CD4-positive, alpha-beta T cell treated with Interferon gamma for 1 hour (primary cell): ENCODE measurements at places on chromosomes 1 and 21.
A peak's percentile ranks its signal among the peaks of the same experiment; 100 is the strongest.

DNA sequence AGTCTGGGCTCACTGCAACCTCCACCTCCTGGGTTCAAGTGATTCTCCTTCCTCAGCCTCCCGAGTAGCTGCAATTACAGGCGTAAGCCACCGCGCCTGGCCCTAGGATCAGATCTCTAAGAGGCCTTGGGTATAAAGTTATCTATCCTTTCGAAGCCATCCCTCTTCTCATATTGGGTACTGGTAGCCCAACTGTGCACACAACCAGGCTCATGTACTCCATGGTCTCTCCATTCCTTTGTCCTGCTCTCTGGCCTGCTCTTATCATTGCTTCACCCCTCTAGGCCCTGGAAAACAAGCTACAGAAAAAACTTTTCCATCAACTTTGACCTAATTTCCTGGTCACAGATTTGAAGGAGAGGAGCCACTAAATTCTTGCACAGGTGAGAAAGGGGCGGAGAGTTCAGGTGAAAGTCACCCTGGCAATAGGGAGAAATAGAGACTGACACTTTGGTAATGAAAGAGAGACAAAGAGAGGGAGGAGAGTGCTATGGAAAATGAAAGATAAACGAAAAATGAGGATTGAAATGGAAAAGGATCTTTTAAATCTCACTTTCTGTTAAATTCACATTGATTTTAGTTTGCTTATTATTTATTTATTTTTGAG is 6.0 kb downstream of the TXNIP start:
- DNase-seq: no peak

- DNase-seq: no peak
These were observed 12.3 kb downstream of the IKBKE start for GRCh38 chr1:206482611-206483010.

DNA sequence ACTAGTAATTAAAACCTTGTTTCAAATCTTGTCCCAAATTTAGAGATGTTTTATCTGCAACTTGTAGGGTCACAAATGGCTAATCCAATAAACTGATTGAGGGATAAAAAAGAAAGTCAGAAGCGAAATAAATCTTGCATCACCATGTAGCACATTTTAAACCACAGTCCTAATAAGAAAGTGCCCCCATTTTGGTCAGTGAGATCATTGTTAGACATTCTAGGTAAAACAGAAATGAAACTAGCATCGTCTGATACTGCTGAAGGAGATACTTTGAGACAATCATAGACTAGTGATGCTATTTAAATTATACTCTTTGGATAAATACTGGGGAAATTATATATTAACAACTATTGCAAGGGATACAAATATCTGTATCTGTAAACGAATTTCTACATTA is 247.9 kb downstream of the AMY1C start:
- DNase-seq: no peak

GRCh38 chr1:210104103-210104502 is 128.5 kb upstream of the SERTAD4 start:
- no peak for DNase-seq

- no peak for DNase-seq
These were observed 7.4 kb downstream of the AZIN2 start for GRCh38 chr1:33088119-33088906.

GRCh38 chr1:154749078-154749760 is 120.9 kb downstream of the KCNN3 start:
- no peak for DNase-seq

DNA sequence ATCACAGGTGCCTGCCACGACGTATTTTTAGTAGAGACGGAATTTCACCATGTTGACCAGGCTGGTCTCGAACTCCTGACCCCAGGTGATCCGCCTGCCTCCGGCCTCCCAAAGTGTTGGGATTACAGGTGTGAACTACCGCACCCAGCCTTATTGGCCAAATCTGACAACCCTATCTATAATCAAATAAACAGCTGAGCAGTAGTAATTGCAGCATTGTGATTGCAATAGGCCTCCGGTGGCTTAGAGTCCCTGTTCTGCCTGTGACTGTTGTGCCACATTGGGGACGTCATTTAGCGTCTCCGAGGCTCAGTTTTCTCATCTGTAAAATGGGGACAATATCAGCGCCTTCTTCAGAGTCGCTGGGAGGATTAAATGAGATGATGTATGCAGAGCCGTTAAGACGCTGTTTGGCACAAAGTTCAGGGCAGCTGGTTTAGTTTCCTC is 569 bp upstream of the CAPN2 start:
- DNase-seq: no peak

GRCh38 chr1:2345297-2346075 is 45.9 kb downstream of the MORN1 start:
- no peak for DNase-seq

GRCh38 chr1:7940745-7941436 is at the start of gene TNFRSF9:
Gene TNFRSF9 (minus strand): TSS chr1:7940839. CDS start chr1:7939994, 845 bp downstream.
- peak; percentile 67 for DNase-seq

DNA sequence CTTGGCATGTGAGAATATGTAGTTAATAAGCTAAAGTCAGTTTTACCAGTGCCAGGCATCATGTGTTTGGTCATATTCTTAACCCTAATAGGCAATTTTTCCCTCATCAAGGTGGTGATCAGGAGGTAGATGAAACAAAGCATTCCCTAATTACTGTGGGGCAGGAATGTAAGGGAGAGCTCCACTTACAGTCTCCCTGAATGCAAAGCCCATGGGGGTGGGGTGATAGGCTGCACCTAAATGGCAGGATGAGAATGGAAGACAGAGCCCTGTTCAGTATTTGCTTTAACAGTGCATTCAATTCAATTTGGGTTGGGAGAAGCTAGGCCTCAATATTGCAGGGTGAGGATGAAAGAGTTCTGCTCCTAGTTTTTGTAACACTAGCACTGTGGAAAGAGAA is 23.4 kb downstream of the ZNF678 start:
- DNase-seq: no peak

DNA sequence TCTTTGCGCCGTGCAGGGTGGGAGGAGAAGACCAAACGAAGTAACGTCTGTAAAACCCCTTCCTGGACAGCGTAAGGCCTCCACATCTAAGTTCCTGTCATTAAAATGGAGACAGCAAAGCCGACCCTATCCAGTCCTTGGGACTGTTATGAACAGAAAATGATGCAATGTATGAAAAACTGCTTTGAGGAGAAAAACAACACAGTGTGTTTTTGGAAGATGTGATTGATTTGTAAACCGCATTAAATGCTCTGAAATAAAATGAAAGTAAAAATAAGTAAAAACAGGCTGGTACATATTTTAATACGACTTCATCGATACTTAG is 827 bp upstream of the URB1 start:
- no peak for DNase-seq

DNA sequence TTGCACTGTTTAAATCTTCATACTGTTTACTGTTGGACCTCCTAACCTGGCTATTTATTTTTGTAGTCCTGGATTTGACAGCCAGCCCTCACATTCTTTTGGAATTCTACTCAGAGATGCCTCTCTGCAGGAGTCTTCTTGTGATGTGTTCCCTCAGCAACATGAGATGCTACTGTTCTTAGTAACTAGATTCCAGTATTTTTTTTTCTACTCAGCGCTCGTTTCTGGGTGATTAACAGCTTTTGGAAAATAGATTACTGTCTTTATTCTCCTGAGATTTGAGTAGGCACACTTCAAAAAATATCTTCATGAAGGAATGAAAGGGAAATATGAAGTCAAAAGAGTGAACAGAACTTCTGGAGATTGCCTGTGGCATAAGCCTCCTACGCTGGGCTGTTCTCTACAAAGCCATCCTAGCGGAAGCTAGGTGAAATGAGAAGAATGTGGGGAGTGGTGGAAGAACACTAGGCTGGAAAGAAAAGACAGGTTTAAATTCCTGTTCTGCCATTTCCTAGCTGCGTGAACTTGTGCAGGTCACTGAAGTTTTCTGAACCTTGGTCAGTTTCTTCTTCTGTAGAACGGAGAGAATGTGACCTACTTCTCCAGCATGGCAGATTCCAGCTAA is 75.9 kb downstream of the LRRC8C start:
- no peak for DNase-seq

GRCh38 chr21:44514218-44514520 is 25.8 kb downstream of the KRTAP10-1 start:
- DNase-seq: no peak

DNA sequence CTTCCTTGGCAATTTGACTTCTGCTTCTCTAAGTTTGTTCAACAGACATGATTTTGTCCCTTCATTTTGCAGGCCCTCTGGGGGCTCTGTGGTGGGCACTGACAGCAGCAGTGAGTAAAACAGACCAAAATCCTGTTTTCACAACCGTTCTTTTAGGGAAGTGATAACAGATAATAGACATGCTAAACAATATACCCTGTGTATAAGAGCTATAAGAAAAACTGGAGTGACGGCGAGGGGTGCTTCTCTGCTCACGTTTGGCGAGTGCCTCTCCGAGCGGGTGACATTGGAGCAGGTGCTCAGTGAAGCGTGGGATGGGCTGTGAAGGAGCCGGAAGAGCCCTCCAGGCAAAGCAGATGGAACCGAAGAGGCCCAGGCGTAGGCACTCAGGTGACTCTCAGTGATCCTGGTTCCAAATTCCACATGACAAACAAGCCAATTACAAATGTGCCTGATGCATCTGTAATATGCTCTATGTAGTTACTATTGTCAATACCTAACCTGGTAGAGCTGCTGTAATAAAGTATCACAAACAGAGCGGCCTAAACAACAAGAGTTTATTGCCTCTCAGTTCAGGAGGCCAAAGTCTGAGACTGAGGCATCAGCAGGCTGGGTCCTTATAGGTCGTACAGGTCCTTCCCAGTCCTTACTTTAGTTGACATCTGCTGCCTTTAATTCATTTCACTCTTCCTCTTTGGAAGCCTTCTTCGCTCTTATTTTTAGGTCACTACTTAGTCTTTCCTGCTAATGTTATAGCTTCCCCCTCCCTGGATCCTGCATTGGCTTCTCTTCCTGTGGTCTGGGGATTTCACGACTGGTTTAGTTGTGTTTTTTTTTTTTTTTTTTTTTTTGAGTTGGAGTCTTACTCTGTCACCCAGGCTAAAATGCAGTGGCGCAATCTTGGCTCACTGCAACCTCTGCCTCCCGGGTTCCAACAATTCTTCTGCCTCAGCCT is 20.1 kb downstream of the OR2B11 start:
- no peak for DNase-seq

DNA sequence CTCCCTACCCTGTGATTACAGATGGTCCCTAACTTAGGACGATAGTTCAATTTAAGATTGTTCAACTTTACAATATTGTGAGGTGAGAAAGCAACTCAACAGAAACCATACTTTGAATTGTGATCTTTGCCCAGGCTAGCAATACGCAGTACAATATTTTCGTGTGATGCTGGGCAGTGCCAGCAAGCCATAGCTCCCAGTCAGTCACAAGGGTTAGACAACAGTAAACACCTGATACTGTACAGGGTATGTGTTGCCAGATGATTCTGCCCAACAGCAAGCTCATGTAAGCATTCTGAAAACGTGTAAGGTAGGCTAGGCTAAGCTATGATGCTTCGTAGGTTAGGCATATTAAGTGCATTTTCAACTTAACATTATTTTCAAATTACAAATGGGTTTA is 11.9 kb downstream of the GPBP1L1 start:
- DNase-seq: no peak

GRCh38 chr1:17018849-17019248 is 7.1 kb upstream of the ATP13A2 start:
- DNase-seq: no peak

DNA sequence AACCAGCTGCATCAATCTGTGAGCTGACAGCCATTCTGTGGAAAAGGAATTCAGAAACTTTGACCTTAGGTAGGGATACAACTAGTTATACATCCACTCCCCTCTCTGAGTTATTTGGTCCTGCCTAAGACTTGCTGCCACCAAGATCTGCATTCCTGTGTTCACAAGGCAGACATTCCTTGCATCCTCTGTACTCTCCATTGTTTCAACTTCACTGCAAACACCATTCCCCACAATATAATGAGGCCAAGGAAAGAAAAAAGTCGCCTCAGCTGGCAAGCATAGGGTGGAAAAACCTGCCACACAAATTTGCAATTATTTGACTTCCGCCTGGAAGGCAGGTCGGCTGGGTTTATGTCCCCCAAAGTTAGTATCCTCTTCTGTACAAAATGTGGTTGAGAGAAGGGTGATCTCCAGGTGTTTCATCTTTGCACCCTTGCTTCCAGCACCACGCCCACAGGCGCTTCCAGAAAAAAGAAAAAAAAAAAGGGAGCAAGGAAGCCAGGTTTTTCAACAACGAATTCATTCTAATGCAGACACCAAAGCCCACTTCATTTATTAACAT is 676 bp upstream of the CTTNBP2NL start:
- DNase-seq: no peak

- no peak for DNase-seq
These were observed 1.5 kb upstream of the CDC20 start for GRCh38 chr1:43357251-43357650.

DNA sequence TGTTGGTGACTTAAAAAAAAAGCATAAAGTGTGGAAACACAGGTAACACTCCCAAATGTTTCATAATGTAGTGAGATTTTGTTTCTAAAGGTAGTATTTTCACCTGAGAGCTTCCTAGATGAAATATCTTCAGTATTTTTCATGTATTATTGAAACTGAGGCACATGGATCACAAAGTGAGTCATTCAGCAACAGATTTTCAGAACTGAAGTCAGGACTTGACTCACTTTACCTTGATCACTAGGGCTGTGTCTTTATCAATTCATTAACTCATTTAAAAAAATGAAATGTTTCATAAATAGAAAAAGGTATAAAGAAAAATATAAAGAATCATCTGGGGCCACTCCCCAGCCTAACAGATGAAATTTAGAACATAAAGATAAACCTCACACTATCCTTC is 66.5 kb upstream of the RCC1 start:
- DNase-seq: no peak

GRCh38 chr21:45792682-45793383 is 149.3 kb downstream of the PCBP3 start:
- no peak for DNase-seq

GRCh38 chr1:30764396-30764795 is 6.8 kb upstream of the LAPTM5 start:
- no peak for DNase-seq

- no peak for DNase-seq
These were observed 14.2 kb upstream of the VN1R5 start for GRCh38 chr1:247241691-247242090.

GRCh38 chr21:15354516-15354915 is 289.7 kb upstream of the NRIP1 start:
- no peak for DNase-seq
